ENCODE measurements at places on chromosomes 11 and 22.

GRCh38 chr11:86483940-86484794 lies 109.5 kb downstream of the CCDC81 start:
- no peak for DNase-seq

DNA sequence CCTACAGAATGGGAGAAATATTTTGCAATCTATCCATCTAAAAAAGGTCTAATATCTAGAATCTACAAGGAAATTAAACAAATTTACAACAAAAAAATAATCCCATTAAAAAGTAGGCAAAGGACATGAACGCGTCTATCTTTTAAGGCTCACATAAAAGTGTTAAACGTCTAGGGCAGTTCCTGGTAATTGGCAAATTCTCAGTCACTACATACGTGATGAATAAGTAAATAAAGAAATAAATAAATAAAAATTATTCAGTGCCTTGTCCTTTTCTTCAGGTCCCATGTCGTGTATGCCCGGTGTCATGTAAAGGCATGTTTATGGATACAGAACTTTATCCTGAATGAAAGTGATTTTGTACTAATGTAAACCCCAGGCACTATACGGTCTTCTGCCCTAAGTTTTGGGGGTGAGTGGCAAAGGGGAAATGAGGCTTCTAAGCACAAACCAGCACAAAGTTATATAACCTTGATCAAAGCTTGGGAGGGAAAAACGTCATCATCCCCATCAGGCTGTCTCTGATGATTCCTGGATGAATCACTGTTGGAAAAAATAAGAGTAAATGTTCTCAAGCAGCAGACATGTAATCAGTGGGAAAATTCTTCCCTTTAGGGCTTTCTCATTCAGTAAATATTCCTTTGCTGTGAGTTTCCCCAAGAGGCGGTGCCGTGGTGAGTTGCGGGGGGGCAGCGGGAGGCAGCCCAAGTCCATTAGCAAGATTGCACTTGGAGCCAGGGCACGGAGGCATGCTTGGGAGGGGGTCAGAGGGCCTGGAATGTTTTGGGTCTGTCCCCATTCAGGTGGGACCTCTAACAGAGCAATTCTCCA lies 30.4 kb upstream of the MICAL2 start:
- DNase-seq = no peak

DNA sequence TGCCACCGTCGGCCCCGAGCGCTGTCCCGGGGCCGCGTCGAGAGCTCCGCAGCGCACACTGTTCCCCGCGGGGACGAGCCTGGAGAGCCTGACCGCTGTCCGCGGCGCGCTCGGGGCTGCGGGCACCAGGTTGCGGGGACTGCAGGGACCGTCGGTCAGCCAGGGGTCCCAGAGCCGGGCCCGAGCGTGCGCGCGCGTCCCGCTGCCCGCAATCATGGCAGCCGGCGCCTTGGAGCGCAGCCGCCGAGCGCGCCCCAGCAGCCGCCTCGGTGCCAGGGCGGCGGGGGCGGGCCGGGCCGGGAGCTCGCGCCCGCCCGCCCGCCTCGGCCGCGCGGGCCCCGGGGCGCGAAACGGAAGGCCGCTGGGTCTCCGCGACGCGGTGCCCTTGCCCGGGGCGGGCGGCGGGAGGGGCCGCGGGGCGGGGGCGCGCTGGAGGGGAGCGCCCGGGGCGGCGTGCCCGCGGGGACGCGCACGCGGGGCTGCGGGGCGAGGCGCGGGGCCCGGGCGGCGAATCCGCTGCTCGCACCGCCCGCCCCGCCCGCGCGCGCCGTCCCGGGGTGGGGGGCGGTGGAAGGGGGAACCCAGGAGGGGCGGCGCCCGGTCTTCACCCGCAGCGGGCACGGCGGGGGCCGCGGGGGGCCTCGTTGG lies 79.4 kb upstream of the PPARA start:
- DNase-seq = no peak

DNA sequence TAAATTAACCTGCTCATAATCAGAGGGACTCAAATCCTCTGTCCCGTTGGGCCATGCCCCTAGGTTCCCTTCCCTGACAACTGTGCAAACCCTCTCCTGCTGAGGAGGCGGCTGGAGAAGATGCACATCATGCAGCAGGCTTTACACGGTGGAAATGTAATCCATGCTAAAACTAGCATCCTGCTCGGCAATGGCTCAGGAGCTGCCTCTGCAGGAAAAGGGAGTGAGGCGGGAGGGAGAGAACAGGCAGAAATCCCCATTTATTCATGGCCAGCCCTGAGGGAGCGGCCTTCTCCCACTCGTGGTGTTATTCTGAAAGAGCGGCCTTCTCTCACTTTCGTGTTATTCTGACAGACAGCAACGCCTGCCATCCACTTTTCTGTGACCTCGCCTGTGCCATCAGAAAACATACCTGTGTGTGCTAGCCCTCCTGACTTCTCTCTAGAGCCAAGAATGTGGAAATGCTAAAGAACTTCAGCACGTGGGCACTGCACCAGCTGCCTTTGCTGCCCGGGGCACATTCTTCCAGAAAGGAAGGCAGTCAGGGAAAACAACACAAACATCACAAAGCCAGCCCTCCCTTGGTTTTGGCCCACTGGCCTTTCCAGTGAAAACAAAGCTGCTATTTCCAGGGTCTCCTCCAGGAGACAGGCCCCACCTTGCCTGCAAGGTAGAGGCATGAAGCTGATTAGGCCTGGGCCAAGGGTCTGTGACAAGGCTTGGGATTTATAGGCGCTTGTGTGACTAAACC lies 62.9 kb upstream of the BID start:
- DNase-seq = peak; percentile 35

GRCh38 chr22:46469711-46470110 lies 67.7 kb downstream of the CELSR1 start:
- DNase-seq = no peak

GRCh38 chr11:27716835-27717234 lies 16.6 kb upstream of the BDNF start:
- no peak for DNase-seq

All from NT2/D1 (cell line).